ACHN (cell line): ENCODE measurements at places on chromosomes 7 and 10.

DNA sequence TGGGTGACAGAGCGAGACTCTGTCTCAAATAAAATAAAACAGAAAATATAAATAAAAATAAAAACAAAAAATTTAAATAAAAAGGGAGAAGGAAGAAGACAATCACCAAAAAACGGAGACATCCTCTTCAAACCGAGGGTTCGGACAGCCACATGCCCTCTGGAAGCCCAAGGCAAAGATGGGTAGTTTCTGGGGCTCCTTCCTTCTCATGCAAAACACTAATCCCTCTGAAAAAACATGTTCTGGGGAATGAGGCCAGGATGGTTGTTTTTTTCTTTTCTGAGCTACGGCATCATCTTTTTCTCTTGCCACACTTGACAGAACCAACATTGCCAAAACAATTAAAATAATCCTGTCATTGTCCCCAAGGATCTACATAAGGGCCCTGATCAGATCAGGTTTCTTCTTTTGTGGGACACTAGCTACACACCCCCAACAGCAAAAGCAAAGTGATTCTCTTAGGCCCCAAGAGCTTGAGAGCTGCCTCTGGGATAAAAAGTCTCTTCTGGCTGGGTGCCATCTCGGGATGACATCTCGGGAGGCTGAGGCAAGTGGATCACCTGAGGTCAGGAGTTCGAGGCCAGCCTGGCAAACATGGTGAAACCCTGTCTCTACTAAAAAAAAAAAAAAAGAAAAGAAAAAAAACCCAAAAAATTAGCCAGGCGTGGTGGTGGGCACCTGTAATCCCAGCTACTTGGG, 14.2 kb upstream of the POR start:
- DNase-seq = no peak

DNA sequence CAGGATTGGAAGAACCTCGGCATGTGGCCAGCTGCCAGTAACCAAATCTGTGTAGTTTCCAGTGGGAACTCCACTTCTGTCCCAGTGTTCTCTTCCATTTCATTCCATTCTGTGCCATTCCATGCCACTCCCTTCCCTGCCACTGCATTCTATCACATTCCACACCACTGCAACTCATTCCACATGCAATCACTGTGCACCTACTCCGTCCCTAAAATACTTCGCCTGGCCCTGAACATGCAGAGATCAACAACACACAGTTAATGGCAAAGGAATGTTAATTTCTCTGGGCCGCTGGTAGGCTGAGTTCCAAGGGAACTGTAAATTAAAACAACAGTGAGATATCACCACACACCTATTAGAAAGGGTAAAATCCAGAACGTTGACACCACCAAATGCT, 64.8 kb downstream of the AKR1B1 start:
- DNase-seq = no peak

- DNase-seq = peak; percentile 31
Observed at GRCh38 chr7:150992833-150993302, 2.1 kb downstream of the NOS3 start.

DNA sequence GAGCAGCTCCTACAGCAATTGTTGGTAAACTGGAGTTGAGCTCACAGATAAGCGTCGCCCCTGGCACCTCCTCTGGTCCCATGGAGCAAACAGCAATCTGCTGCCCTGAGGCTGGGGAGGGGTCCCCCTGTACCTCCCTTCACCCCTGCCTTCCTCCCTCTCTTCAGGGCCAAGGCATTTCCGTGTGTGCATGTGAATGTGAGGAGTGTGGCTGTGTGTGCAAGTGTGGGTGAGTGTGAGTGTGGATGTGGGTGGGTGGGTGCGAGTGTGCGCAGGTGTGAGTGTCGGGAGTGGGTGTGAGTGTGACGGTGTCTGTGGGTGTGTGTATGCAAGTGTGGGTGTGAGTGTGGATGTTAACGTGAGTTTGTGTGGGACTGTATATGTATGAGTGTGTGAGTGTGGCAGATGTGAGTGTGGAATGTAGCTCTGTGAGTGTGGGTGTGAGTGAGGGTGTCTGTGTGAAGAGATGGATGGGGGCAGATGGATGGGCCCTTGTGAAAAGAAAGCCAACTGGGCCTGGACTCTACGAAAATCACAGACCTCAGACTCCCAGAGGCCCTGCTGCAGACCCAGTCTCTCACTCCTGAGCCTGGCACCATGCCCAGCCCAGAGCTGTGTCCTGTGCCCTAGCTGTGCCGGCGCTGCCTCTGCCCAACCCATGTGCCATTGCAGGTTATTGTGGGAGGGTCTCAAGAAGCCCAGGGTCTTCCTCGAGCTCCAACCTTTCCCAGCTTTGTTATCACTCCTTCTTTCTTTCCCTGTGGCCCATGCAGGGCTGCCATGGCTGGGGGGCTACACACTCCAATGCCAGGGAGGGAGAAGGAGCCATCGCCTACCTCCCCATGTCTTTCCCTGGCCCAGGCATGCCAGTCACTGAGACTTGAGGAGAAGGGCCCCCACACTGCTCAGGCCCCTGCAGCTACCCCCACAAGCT, 73.9 kb downstream of the GRID1 start:
- DNase-seq = no peak

- DNase-seq = no peak
Observed at GRCh38 chr10:47358457-47358856, 10.3 kb downstream of the RBP3 start.

GRCh38 chr7:144671429-144671828, 164.4 kb downstream of the TPK1 start:
- no peak for DNase-seq

GRCh38 chr10:32793033-32793432, 165.0 kb downstream of the ITGB1 start:
- DNase-seq = no peak

DNA sequence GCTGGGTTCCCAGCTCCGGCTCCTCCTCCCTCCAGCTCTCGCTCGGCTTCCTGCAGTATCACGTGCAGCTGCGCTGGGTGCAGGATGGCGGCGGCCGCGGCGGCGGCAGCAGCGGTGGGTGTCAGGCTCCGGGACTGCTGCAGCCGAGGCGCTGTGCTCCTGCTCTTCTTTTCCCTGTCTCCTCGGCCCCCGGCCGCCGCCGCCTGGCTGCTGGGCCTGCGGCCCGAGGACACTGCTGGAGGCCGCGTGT, at the start of gene CNNM1:
TSS of gene CNNM1 (plus strand) at position 53 of the 250 bp plus-strand sequence. CDS start at position 85, 32 bp downstream.
- DNase-seq = peak; percentile 67

- DNase-seq = no peak
Observed at GRCh38 chr10:17038627-17039026, 91.0 kb downstream of the CUBN start.

DNA sequence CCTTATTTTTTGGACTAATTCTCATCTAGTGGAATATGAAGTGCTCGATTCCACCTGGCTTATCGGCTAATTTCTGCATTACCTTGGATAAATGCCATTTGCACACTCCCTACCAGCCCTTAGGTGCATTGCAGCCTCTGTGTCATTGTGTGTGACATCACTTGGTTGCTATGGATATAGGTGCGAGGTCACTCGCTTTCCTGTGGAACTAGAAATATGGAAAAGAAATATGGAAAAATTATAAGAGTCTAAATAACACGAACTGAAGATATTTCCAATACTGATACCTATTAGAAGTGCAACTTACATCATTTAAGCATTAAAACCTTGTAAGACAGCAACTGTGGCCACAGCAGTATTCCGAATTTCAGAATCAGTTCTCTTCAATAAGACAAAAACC, 2.0 kb downstream of the YWHAG start:
- peak; percentile 70 for DNase-seq

GRCh38 chr7:88775838-88776237, 16.3 kb downstream of the ZNF804B start:
- no peak for DNase-seq

GRCh38 chr7:49513911-49514310, 259.5 kb upstream of the VWC2 start:
- no peak for DNase-seq

GRCh38 chr10:71323407-71323806, 4.3 kb downstream of the SLC29A3 start:
- DNase-seq = peak; percentile 24

DNA sequence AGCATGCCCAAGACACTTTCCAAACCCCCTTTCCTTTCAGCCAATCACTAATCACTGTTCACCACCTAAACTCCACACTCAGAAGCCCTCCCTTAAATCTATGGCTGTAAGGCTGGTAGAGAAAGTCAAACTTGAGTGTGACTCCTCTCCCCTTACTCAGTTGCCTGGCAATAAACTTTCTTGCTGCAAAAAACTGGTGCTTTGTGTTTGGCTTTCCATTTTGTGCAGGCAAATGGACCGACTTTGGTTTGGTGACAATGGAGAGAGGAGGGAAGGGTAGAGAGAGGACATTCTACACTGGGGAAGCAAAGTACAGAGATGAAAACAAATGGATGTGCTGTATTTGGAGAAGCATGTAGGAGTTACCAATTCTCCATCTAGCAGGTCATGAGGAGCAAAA, 84.9 kb downstream of the SLC25A13 start:
- DNase-seq = no peak

DNA sequence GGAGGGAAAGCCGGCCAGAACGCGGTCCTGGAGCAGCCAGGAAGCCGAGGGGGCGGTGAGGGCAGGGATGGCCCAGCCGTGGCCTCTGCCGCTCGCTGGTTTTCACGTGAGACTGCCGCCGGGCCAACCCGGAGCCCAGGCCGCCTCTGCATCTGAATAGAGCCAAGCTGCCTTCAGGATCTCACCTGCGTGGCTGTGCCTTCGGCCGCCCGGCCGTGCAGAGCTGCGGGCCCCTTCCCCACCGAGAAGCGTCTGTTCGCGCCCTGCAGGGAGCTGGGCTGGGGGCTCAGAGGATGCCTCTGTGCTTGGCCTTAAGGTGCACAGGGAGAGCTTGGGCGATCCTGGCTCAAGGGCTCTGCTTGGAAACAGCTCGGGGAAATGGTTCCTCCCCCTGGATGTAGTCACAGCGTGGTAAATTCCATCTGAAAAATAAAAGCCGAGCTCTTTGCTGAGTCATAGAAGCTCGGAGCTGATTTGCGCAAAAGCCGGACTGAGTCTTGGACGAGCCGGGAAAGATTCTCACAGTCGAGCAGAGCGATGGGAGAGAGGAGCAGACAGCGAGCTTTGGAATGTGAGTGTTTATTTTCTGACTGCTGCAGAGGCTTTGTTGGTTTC, at the start of gene JAKMIP3:
TSS of gene JAKMIP3 (plus strand) at position 456 of the 615 bp plus-strand sequence. CDS start 38,863 bp downstream, outside the sequence.
- DNase-seq = peak; percentile 89

GRCh38 chr10:121928528-121928884, 675 bp upstream of the ATE1 start:
- DNase-seq = peak; percentile 26

GRCh38 chr10:17789396-17789795, 19.8 kb upstream of the MRC1 start:
- no peak for DNase-seq

DNA sequence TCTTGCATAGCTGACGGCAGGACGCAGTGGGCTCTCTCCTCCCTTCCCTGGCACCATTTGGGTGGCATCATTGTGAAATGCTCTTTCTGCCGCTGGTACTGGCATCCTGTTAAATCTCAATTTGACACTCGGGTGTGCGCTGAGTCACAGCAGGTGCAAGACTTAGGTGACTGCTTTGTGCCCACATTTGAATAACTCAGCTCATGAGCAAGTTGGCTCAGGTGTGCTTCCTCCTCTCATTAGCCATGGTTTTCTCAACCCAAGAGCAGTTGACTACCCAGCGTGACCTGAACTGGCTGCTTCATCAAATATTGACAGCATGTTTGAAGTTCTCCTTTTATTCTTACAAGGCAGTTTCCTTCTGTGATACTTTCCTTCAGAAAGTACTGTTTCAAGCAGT, 24.6 kb upstream of the NFE2L3 start:
- no peak for DNase-seq

- DNase-seq = no peak
Observed at GRCh38 chr7:44176486-44176885, 12.8 kb downstream of the GCK start.

DNA sequence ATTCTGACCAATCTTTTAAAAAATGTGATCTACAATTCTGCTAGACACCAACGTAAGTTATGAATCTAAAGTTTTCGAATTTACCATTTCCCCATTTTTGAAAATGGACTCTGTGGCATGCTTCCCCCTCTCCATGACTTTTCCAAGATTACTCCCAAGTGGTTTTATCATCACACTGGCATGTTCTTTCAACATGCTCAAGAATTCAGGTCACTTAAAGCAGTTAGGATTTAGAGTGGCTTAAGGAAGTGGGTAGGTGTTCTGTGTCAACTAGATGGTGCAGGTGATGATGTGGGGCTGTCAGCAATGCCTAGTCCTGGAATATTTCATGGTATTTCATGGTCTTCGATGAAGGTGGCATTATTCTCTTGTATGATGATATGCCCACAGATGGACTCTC, 164.0 kb upstream of the ASAH2 start:
- no peak for DNase-seq

- DNase-seq = peak; percentile 39
Observed at GRCh38 chr7:92834507-92835260, 1.7 kb downstream of the CDK6 start.

DNA sequence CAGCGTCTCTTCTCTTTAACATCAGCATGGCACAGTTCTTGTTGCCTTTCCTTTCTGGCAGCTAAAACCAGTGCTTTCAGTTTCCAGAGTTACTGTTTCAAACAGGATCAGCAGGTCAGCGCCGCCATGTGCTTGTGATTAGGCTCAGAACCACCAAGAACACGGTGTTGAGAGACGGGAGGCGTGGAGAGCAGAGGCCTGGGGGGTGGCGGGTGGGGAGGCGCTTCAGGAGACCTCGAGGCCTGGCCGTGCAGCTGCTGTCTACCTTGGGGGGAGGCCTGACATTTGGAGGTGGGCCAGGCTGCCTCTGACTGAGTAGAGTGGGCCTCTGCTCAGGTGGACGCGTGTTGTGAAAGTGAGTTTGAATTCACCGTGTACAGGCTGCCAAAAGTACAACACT, 22.0 kb downstream of the PFKFB3 start:
- no peak for DNase-seq

DNA sequence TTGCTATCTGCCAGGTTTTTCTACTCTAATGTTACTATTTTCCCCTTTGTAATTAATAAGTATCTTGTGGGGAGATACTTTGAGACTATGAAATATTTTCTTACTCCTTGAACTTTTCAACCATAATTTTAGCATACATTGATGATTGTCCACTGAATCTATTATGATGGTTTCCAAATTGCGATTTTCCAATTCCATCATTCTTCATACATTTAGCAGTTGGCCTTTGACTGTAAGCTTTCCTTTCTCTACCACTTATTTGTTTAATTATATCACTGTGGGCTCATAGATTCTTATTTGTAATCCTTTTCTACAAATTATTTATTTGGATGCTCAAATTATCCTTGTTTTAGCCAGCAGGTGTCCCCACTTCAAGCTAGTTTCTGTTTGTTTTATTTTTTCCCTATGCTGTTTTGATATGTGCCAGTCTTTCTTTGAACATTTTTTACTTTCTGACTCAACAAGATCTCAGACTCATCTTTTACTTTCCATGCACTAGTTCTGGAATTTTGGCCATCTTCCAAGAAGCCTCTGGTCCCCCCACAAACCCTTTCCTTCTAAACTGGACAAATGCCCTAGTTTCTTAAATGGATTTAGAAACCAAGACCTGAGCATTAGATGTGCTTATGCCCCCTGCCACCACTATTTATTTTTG, 11.4 kb upstream of the MRPS16 start:
- peak; percentile 63 for DNase-seq

DNA sequence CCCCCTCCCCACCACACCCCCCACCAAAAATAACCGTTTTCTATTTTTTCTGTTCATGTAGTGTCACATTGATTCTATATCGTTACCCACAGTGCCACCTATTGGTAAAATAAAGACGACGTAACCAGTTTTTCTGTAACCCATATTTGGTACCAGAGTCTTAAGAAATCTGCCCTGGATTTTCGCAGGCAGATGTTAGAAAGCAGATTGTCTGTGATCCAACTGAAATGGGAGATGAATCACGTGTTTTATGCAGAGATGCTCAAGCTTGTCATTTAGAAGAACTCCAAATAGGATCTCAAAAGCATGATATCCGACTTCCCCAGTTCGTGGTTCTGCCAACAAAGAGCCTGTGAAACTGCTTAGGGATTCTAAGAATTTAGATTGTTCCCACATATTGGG, 261.1 kb upstream of the CSTF2T start:
- peak; percentile 47 for DNase-seq
